ENCODE measurements at places on chromosomes 4 and X. TPM values are rescaled to one million over a fixed set of nuclear protein-coding genes. Genes with fewer than 3 reads are reported as not detected.

COL4A6 gene
- 1.3 TPM for total RNA-seq

DNA sequence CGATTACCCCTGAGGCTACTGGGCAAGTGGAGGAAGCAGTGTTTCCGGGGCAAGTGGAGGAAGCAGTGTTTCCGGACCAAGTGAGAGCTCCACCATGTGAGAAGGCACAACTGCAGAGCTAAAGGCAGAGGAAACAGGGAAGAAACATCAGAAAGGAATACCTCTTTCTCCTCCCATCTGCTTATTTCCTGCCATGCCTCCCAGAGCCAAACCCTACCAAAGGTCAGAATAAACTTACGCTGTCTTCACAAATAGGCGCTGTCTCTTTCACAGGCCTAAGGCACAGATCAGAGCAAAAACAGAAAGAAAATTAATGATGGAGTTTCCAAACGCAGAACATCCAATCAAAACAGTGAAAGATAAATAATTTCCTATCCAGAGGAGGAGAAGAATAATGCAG lies 153.0 kb downstream of the ATOH1 start:
- no peak overlapping the region for H3K27ac ChIP-seq
- H3K36me3 ChIP-seq, result no peaks in the 10 kb centered on the region
- H3K4me1 ChIP-seq, result no peaks in the 10 kb centered on the region

GRCh38 chr4:80387390-80388283 lies 52.1 kb downstream of the CFAP299 start:
- H3K27me3 ChIP-seq, result no peaks in the 10 kb centered on the region
- no peak for DNase-seq
- H3K4me3 ChIP-seq, result no peak overlapping the region
- no peaks in the 10 kb centered on the region for H3K36me3 ChIP-seq
- H3K27ac ChIP-seq, result no peak overlapping the region
- H3K4me1 ChIP-seq, result no peaks in the 10 kb centered on the region

- H3K27me3 ChIP-seq, result no peaks in the 10 kb centered on the region
- H3K36me3 ChIP-seq, result no peaks in the 10 kb centered on the region
- DNase-seq, result no peak
- H3K4me1 ChIP-seq, result no peaks in the 10 kb centered on the region
Measured at GRCh38 chr4:137000432-137000831, 531.9 kb downstream of the PCDH18 start.

- no peaks in the 10 kb centered on the region for H3K36me3 ChIP-seq
- no peak overlapping the region for H3K27ac ChIP-seq
- H3K4me3 ChIP-seq, result no peak overlapping the region
- no peaks in the 10 kb centered on the region for H3K4me1 ChIP-seq
Measured at GRCh38 chrX:25531096-25531495, 515.3 kb upstream of the ARX start.

- no peaks in the 10 kb centered on the region for H3K36me3 ChIP-seq
- no peaks in the 10 kb centered on the region for H3K27me3 ChIP-seq
- no peaks in the 10 kb centered on the region for H3K4me1 ChIP-seq
- H3K4me3 ChIP-seq, result no peak overlapping the region
- DNase-seq, result no peak
Measured at GRCh38 chrX:93932471-93933220, 258.6 kb downstream of the FAM133A start.

DNA sequence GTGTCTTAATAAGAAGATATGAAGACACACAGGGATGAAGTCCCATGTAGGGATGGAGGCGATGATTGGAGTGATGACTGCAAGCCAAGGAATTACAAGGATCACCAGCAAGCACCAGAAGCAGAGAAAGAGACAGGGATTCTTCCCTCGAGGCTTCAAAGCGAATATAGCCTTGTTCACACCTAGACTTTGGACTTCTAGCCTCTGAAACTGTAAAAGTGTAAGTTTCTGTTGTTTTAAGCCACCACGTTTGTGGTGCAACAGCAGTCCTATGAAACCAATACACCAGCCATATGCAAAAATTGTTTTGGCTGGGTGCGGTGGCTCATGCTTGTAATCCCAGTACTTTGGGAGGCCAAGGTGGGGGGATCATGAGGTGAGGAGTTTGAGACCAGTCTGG lies 9.8 kb upstream of the PDS5A start:
- no peaks in the 10 kb centered on the region for H3K27me3 ChIP-seq
- no peaks in the 10 kb centered on the region for H3K36me3 ChIP-seq
- H3K27ac ChIP-seq, result no peak overlapping the region
- no peak for DNase-seq
- H3K4me3 ChIP-seq, result no peak overlapping the region

SH3D19 gene
- total RNA-seq, result 143 TPM
